ENCODE measurements at places on chromosomes 5 and 9.

DNA sequence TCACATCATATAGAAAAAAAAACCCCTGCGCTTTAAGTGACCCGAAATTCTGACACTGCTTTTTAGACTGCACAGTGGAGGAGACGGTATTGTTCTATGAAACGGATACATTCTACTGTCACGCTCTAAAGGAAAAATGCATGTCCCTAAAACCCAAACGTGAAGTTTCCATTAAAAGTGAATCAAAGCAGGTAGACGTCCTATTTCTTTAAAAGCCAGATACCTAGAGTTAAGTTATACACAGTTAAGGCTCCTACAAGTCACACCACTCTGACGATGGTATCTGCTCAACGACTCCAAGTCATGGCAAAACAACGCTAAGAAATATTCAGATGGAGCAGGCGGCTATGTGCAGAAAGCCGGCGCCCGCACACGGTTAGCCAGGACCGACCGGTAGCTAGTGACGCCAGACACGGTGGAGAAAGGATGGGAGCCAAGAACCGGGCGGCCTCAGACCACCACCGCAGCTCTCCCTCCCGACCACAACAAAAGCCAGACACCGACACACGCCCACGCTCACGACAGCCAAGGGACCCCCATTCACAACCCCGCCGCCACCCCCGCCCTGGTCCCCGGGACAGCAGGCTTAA, 734 bp downstream of the SKP1 start:
- DNase-seq, result peak; percentile 64

DNA sequence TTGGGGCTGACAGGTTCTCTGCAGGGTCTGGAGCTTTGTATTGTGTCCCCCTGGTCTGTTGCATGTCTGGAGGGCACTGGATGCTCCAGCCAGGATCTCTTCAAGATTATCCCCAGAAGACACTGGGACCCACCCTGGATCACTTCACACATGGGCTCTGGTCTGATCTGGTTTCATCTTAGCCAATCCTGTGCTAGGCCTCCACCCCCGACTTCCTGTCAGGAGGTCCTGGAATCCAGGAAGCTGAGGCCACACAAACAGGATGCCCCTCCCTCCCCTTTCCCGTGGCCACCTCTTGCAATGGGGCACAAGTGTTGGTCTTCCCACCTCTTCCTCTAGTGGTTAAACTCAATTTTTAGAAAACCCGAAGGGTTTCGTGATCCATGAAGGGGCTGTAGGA, 242.6 kb upstream of the MVB12B start:
- DNase-seq, result peak; percentile 21

GRCh38 chr9:110604171-110604601, 24.6 kb upstream of the SVEP1 start:
- DNase-seq, result no peak

GRCh38 chr9:12511726-12512125, 181.5 kb upstream of the TYRP1 start:
- no peak for DNase-seq

GRCh38 chr9:115130176-115130575, 12.2 kb upstream of the TNC start:
- DNase-seq, result no peak

DNA sequence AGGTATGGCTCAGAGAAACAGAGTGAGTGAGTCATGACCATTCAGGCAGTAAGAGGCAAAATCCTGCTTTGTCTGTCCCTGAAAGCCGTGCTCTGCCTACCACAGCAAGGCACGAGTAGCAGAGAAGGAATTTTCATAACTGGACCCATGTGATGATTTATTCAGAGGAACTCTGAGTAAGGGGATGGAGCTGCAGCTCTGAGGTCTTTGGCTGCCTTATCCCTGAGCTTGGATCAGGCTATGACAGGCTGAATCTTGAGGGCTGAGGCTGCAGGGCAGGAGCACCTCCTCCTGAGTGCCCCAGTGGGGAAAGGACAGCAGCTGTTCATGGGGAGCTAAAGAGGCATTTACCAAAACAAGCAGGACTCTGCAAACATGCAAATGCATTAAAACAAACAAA, 183.4 kb downstream of the PAPPA start:
- DNase-seq, result peak; percentile 79

GRCh38 chr5:158699298-158699880, 400.3 kb downstream of the EBF1 start:
- DNase-seq, result no peak

- peak; percentile 8 for DNase-seq
Observed at GRCh38 chr5:120155873-120156272, 308.2 kb upstream of the PRR16 start.

GRCh38 chr9:1659363-1659690, 355.8 kb upstream of the SMARCA2 start:
- no peak for DNase-seq

GRCh38 chr9:134591082-134591571, 50.5 kb upstream of the COL5A1 start:
- no peak for DNase-seq

DNA sequence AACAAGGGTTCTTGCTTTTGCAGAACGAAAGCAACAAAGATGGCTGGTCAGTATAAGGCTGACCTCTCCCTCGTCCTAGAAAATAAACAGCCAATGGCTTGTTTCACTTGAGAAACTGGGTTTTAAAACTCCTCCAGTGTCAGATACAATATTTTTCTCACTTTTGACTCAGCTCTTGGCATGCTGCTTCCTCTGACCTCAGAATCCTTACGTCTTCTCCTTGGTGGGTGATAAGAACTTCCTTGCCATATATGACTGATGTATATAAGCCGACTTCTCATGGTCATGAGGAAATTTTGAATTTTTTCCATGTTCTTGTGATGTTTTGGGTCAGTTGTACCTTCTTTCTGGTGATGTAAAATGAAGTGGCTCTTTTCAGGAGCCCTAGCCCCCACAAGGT, 3.8 kb downstream of the ZNF618 start:
- no peak for DNase-seq

DNA sequence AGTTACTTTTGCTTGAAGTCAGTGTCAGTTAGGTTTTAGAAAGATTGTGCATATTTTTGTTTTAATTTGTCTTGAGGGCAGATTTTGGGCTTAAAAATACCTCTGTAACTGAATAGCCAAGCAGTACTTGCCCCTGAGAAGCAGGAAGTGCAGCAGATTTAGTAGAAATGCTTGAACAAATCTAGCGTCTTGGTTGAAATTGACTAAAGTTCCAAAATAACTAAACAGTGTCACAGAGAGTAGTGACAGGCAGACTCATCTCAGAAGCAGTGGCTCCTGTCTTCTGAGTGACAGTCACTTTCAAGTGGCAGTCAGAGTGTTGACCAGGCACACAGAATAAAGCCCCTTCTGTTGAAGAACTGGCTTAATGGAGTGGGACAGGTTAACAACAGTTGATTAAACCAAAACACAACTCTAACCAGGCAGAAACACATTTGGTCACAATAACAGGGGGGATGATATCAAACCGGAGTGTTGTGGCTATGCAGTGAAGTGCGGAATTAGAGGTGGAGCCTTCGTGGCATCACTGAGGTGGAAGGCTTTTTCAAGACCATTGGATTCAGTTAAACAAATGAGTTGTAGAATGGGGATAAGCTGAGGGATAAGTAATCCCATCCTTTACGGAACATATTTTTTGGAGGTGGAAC, 29.1 kb downstream of the TRIO start:
- no peak for DNase-seq

DNA sequence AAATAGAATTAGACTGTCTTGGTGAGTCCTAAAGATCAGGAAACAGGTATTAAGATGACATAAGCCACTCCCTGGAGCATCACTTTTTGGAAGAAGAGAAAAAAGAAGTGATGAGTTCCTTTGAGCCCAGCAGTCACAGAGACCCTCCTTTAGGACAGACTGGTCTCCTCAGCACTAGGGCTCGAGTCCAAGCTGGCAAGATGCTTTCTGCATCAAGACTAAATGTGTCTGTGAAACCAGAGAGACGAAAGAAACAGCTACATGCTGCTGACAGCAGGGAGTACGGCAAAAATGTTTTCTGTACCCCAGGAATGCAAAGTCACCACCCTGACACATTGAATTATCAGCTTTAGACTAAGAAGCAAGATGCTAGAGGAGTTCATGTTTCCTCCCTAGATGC, 184.5 kb downstream of the CRB2 start:
- DNase-seq, result no peak

DNA sequence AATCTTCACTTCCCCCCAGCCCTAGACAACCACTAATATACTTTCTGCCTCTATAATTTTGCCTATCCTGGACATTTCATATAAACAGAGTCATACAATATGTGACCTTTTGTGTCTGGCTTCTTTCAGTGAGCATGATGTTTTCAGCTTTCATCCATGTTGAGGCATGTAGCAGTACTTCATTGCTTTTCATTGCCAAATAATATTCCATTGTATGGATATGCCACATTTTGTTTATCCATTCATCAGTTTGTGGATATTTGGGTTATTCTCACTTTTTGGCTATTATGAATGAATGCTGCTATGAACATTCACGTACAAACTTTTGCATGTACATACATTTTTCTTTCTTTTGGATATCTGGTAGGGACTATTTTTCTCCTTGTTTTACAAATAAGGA, 49.0 kb downstream of the WWC1 start:
- DNase-seq, result no peak

- DNase-seq, result no peak
Observed at GRCh38 chr5:100889165-100889743, 13.8 kb downstream of the ST8SIA4 start.

DNA sequence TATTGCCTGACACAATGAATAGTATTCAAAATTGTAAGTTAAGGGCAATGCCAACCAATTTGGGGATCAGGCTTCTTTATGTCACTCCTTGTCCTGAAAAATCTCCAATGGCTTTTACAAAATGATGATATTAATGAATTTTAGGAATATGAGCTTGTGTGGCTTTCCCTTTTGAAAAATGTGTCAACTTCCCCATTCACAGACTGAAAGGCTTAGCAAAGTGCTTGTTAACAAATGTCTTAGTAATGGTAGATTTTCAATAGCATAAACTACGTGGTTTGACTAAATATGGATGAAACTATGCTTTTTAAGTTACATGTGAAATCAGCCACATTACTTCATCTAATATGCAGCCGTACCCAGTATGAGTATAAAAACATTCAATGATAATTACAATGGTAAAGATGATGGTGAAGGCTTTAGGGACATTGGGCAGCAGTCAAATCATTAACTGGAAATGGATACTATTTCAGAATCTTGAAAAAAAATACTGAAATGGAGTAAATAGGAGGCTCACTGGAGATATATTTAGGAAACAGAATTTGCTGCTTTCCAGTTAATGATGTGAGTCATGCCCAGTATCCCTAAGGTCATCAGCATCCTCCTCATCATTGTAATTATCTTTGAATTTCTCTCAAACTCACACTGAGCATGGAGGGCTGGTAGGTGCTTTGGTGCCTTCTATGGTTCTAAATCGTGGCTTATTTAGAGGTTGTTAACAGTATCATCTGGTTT, 113.3 kb upstream of the ZNF608 start:
- peak; percentile 41 for DNase-seq

DNA sequence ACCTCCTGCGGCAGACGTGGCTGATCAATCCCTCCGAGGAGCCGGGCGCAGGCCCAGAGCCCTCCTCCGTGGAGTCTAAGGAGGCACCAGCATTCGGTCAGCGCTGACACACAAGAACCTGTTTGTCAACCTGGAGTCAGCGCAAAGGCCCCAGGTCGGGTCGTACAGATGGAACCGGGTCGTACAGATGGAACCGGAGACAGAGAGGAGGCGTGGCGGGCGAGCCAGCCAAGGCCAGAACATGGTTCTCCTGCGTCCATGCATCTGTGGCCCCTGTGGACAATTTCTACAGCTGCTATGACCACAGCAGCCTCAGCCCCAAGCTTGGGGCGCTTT, 125.1 kb upstream of the SARDH start:
- no peak for DNase-seq

- DNase-seq, result peak; percentile 64
Observed at GRCh38 chr9:131738293-131739132, 1.4 kb downstream of the RAPGEF1 start.

DNA sequence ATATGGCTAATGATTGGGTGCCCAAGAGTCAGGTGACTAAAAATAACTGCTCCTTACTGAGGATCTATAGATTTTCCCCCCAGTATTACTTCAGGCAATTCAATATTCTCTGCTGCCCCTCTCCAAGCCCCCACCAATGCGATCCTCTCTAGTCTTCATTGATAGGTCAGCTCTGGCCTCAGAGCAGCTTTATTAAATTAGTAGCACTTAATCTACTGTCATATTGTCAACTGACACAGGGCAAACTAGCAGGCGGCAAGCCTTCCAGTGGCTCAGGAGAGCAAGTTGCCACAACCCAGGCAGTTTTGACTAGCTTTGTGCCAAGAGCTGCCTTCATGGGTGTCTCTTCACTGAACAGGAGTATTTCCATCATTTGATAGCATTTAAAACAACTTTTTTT, 462.9 kb downstream of the BNC2 start:
- DNase-seq, result peak; percentile 18

GRCh38 chr5:16549491-16550206, 67.1 kb downstream of the RETREG1 start:
- DNase-seq, result no peak

DNA sequence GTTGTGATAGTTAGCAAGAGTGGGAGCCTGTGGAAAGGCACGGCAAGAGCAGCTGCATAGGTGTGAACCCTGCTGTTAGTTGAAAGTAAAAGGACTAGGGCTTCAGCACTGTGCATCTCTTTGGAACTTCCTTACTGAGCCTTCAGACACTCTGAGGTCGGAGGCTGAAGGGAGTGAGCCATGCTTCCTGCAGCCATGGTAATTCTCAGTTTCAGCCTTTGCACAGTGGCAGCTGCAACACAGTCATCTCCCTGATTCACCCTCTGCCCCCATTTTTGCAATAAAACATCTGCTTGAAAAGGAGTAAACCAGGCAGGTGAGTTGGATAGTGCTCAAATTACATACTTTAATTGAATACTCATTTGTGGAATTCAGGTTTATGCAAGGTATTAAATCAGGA, 6.5 kb upstream of the TLE4 start:
- peak; percentile 80 for DNase-seq

Data from NCI-H69 (cell line).